NCI-H1930 (cell line): ENCODE measurements at places on chromosomes 5 and 9.

DNA sequence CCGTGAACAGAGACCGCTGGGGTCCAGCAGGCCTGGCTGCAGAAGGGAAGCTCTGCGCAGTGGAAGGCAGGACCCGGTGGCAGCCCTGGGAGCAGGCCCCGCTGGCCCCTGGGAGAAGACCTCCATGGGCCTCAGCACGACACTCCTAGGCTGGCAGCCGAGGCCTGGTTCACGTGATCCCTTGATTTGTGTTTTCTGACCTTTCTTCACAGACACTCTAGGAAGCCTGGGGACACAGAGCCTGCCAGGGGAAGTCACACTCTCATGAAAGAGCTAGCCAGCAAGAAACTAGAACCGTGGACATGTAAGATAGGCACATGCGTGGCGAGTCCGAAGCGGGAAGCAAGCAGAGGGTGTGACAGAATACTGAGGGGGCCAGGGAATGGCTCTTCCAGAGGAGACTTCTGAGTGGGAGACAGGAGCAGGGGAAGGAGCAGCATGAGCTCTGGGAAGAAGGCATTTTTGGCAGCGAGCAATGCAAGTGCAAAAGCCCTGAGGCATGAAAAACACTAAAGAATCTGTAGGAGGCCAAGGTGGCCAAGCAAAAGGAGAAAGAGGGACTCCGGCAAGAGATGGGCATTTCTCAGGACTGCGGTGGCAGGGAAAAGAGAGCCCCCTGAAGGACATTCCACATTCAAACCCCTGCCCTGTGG lies 26.6 kb upstream of the IL17B start:
- DNase-seq: no peak

- DNase-seq: no peak
Observed at GRCh38 chr9:115596021-115596745, 478.2 kb upstream of the TNC start.

DNA sequence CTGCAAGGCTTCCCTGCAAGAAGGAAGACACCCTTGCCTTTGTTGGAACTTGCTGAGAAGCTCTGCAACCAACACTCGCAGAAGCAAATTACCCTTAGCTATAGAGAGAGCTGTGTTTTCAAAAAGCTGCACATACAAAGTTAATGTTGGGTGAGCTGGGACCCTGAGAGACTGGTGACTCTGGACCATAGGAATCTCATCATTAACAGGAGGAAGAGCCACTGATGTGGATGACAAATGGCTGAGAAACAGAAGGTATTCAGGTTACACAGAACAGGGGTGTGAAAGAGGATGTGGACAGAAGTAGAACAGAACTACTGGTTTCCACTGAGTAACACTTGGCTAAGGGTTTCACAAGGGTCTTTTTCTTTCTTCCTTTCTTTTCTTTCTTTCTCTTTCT lies 493.5 kb downstream of the IRX1 start:
- DNase-seq: no peak

GRCh38 chr5:133314086-133314485 lies 262.3 kb downstream of the HSPA4 start:
- no peak for DNase-seq

GRCh38 chr9:35903049-35903448 lies 3.0 kb upstream of the HRCT1 start:
- peak; percentile 40 for DNase-seq

GRCh38 chr9:19375538-19375937 lies 4.5 kb downstream of the RPS6 start:
- no peak for DNase-seq

DNA sequence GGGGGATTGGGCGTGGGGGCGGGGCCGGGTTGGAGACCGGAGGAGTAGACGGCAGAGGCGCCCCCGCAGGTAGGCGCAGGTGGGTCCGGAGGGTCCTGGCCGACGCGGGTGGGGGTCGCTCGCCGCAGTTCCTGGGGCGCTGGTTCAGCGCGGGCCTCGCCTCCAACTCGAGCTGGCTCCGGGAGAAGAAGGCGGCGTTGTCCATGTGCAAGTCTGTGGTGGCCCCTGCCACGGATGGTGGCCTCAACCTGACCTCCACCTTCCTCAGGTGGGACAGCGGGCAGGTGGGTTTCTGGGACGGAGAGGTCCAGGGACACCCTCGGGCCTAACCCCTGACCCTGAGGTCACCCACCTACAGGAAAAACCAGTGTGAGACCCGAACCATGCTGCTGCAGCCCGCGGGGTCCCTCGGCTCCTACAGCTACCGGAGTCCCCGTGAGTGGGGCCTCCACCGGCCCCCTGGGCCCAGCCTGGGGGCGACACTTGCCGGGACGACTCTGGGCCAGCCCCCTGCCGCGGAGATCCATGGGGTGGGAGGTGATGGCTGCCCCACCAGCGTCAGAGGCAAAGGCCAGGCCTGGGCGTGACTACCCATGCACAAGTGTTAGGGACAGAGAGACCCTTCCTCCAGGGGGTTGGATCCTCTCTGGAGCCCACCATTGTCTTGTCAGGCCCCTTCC lies 1.7 kb downstream of the PTGDS start:
- DNase-seq: no peak

DNA sequence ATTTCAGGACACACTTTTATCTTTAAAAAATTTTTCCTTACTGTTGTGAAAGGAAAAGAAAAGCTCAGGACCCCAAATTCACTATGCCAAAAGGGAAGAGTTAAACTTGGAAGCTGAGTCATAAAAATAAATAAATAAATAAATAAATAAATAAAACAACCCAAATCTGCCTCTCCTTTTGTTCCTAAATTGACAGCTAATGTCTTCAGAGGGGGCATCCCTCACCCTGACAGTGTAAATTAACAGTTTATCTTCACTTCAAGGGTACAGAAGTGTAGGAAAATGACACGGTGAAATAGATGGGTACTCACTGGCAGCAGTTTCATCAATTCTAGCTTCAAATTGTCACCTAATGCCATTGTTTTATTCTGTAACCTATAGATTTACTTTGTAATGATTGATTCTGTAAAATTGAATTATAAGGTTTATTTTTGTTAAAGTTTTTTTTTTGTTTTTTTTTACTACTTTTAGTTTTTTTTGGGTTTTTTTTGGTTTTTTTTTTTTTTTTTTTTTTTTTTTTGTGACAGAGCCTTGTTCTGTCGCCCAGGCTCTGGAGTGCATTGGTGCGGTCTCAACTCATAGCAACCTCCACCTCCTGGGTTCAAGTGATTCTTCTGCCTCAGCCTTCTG lies 18.5 kb upstream of the ANXA1 start:
- DNase-seq: no peak

DNA sequence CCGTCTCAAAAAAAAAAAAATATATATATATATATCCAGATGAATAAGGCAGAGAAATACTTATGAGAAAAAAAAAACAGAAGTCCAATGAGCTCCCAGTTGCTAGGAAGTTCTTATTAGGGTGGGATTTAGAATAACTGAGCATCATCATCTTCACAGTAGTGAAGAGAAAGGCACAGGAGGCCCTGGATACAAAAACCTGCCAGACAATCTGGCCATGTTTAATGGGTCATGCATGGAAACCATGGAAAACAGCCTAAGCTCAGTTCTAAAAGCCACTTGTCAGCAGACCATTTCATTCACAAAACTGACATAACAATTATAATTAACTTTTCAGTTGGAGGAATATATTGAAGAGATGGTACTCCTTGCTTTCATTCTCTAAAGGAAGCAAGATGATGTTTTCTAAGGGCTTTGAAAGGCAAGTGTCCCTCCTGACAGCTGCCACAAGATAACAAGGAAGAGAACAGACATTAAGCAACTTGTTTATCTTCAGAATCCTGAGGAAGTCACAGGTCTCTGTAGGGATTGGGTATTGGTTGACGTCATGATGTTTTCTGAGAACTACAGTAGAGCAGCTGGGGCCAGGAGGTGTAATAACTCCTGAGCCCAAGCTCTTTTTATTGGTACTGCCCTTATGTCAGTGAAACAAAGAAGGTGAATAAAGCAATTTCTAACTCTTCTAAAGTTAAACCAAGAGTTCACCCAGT lies 463.1 kb downstream of the DMAC1 start:
- DNase-seq: no peak

- DNase-seq: no peak
Observed at GRCh38 chr5:151889614-151890013, 35.0 kb downstream of the GLRA1 start.

- DNase-seq: no peak
Observed at GRCh38 chr9:115815786-115816185, 337.8 kb upstream of the PAPPA start.

DNA sequence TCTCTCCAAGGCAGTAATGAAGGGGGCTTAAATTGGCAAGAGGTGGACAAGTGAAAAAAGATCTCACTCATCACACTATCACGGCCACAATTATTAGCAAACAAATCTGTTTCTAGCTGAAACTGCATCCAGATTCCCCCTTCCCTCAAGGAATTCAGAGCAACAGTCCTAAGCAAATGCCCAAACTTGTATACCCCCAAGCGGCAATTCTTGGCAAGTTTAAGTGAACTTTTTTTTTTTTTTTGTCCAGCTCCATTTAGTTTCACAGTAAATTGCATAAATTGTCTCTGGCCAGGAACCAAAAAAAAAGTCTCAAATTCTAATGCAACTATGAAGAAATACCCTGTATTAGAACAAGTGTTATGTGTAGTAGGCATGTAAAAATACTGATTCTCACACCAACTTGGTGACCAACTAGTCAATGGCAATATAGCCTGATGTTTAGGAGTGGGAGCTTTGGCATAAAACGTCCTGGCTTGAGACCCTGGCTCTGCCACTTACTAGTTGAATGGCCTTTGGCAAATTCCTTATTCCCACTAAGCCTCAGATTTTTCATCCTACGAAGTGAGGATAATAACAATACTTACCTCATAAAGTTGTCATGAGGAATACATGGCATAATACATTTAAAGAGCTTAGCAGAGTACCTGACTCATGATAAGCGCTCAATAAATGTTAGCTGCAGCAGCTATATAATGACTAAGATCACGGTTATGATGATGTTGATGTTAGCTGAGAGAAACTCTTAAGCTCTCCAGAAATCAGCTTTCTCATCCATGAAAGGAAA lies 193.2 kb downstream of the ADAMTSL1 start:
- no peak for DNase-seq

DNA sequence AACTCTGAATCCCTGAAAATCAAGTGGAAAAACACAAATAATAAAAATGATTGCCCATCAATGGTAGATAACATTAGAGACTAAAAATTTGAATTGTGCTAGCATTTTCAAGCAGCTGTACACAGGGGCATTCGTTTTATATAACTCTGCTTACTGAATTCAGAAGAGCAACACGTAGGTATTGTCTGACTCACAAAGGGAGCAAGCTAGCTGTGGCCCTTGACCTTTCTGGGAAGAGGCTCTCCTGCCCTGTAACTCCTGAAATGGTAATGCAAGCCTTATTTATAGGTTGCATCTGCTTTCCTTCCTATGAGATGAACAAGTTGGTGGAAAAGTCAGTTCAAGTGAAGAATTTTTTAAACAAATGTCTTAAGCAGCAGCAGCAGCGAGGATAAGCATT lies 218.7 kb upstream of the EFNA5 start:
- DNase-seq: no peak
